ENCODE measurements at places on chromosomes 3 and 15. TPM values are rescaled to one million over a fixed set of nuclear protein-coding genes. Genes with fewer than 3 reads are reported as not detected.

The SKOR1 gene
- total RNA-seq = 0.34 TPM

The KNL1 gene
- 0.04 TPM for total RNA-seq

The CHDH gene
- 4.8 TPM for total RNA-seq

The GOLGA6D gene
- not detected for total RNA-seq

DNA sequence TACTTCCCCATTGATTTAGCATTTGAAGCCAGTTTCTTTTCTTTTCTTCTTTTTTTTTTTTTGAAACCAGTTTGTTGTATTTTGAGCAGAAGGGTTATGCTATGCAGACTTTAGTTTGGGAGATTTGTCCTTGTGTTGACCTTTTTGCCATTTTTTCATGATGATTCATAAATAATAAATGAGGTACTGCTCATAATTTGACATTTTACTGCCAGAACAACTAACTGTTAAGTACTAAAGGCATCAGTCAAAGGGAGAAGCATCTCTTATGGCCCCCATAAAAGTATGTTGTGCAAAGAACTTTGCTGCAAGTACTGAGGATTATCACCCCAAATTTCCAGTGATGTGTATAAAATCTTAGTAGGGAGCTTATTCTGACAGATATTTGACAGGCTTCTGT, 1.7 kb upstream of the GPR87 start:
- no peak for DNase-seq

- DNase-seq = no peak
Observed at GRCh38 chr3:132421832-132422231, 4.5 kb downstream of the DNAJC13 start.

DNA sequence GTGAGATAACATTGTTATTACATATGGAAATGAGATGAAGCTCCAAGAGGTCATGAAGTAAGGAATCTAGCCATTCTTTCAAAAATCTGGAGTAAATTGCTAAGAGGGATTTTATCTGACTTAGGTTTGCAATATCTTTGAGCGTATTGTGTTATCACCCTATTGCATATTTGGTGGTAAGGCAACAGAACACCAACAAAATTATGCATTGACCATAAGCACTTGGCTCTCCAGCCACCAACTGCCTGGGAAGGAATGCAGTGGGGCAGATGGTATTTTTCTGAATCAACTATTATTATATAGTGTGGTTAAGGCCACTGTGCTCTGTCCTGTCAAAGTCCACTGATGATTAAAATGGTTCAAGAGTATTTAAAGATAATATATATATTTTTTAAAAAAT, 287.9 kb upstream of the SEMA6D start:
- no peak for DNase-seq

GRCh38 chr3:191068946-191069813, 129.9 kb upstream of the OSTN start:
- no peak for DNase-seq

DNA sequence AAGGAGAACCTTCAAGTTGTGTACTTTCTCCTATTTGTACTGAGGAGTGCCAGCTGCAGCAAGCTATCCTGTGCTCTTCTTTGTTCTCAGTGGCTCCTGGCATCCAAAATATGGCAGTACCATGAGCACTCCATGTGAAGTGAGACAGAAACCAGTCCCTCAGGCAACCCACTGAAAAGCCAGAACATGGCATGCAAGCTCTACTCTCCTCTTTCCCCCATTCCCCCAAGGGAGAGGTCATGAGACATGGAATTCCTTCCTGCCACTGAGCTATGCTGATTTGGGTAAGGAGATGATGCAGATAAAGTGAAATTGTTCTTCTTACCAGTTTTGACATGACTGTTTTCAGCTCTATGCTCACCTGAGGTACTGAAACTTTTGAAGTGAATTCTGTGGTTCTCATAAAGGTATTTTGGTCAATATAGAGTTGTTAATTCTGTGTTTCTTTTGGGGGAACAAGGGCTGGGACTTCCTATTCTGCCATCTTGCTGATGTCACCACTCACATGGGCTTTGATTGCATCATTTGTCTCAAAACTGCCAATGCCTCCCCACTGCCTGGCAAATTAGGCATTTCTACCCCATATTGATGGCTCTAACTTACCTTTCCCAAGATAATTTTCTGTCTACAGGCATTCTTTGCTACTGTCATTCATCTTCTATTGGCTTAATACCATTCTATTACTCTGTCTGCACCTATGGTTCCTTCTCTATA, 22.8 kb upstream of the CEP152 start:
- no peak for DNase-seq

GRCh38 chr3:187085021-187085666, 54.2 kb downstream of the RPL39L start:
- DNase-seq = no peak

- DNase-seq = no peak
Observed at GRCh38 chr3:80688814-80689213, 921.0 kb upstream of the ROBO1 start.

DNA sequence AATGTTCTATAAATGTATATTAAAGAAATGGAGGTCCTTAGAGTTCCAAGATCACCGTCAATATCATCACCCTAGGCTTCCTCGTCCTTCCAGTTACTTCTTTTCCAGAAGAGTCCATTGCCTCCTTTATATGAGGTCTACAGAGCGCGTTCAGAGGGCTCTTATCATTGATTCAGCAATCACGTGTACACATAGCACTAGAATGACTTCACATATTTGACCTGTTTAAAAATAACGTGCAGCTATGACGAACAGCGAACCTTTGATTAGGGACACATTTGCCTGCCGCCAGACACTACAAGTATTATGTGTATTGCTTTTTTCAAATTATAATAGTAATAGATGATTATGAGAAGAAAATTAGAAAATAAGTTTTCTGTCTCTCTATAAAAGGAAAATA, 26.0 kb downstream of the IGF1R start:
- DNase-seq = no peak
